Activated T-cell treated with anti-CD3 and anti-CD28 coated beads, Interleukin-2, amount 50 U/mL, for 4 hours (primary cell): ENCODE measurements at places on chromosomes 5 and 9.

- no peak for DNase-seq
These were observed 125.4 kb upstream of the SLC30A5 start for GRCh38 chr5:68968429-68968828.

- no peak for DNase-seq
These were observed 1.1 kb downstream of the DMRTA1 start for GRCh38 chr9:22447618-22448305.

GRCh38 chr9:124255222-124255621 is 2.5 kb upstream of the NEK6 start:
- DNase-seq: no peak

- DNase-seq: no peak
These were observed 12.0 kb downstream of the PRKACG start for GRCh38 chr9:69001921-69002320.

DNA sequence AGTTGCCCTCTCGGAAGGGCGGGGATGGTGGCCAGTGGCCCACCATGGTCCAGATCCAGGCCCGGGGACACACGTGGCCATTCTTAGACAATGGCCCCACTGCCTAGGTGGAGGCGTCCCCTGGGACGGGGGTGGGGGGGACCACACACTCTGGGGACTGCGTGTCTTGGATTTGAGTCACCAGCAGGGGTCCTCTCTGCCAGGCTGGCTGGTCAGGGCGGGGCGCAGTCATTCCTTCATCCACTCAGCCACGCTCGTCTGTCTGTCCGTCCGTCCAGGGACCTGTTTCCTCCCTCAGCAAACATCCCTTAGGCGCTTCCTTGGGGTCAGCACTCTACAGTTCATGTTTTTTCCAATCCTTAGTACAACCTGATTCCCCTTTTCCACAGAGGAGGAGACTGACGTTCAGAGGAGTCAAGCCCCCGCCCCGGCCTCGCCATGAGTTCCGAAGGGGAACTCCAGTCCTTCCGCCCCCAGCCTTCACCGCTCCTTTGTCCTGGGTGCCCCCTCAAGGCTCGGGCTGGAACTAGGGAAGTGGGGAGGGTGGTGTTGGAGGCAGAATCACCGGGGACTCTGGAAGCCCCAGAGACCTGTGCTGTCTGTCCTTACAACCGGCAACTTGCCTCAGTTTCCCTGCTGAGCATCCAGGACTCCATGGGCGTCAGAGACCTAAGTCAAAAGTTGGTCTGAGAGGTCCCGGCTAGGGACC is 276.6 kb upstream of the MVB12B start:
- no peak for DNase-seq

DNA sequence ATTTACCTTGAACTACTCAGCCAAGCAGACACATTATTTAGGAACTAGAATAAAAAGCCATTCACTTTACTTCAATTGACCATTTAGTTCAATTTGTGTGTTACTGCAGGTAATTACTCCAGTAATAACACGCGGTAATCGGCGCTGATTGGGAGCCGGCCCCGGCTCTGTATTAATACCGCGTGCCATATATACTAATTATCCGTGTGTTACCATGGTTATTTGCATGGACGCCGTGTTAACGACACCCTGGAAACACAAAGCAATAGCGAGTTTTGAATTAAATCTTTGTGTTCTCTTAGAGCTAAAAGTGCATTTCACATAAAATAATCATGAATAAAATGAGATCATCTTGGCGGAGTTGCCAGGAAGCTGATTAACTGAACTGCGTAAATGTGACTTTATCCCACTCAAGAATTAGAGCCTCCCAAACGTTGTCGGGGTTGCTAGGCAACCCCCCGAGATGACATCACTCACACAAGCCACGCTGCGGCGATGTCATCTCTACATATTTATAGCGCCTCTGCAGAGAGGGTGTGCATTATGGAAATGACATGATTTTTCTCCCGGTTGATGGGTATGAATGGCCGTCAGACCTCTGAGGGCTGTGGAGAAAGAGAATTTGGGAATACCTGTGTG is 41.4 kb upstream of the RNU6ATAC start:
- no peak for DNase-seq

DNA sequence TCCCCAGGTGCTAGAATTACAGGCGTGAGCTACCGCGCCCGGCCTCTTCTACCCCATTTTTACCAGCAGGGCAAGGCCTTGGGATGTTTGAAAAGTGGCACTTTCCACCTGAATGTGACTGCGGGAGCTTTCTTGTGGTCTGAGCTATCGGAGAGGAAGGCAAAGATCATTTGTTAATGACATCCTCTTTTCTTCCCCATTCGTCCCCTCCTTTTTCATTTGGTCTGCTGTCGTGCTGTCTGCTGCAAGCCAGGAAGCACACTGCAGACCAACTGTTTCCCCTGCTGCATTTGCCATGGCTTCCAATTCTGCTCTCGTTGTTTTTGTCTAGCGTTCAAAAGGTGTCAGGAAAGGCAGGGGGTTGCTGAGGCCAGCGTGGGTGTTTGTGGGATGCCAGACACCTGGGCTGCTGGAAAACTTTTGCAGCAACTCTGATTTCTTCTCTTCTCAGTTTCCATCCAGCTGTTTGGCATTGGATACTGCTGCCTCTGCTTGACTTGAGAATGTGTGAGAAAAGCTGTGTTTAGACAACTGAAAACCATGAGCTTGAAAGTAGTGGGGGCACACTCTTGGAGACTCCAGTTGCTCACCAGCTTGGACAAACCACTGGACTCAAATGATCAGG is 196.4 kb upstream of the MSX2 start:
- DNase-seq: no peak

GRCh38 chr5:67283275-67283987 is 86.8 kb upstream of the CD180 start:
- no peak for DNase-seq

DNA sequence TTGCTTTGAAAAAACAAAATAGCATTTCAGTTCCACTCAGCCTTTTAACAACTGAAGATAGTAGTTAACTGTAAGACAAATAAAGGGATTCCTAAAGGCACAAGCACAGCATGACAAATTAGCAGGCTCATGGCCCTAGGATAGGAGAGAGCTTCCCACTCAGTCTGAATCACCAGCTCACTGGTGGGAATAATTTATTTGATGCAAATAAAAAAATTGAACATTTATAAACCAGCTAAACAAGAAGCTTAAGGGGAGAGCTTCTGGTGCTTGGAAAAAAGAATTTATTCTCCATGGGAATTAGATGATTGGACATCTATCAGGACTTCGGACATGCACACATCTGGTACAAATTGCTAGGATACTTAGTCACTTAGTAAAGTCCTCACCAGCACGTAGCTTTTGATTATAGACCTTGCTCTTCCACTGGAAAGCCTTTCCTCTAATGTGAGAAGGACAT is 294.1 kb upstream of the TNC start:
- DNase-seq: no peak

GRCh38 chr9:36341936-36342577 is 58.0 kb downstream of the RNF38 start:
- no peak for DNase-seq

DNA sequence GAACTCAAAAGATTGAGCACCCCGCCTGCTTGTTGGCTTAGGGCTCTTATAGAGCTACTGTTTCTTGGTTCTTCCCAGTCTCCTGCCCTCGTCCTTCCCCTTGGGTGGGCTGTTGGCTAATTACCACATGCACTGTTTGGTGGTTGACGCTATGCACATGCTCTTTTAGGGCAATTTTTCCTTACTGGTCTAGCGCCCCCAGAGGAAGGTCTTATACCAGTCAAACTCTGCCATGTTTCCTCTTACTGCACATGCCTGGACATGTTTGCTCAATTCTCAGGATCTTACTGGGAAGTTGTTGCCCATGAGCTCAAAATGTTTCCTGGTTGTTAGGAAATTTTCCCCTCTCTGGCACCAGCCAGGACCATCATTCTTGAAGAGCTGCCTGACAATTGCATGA is 101.9 kb downstream of the SLC28A3 start:
- DNase-seq: no peak

DNA sequence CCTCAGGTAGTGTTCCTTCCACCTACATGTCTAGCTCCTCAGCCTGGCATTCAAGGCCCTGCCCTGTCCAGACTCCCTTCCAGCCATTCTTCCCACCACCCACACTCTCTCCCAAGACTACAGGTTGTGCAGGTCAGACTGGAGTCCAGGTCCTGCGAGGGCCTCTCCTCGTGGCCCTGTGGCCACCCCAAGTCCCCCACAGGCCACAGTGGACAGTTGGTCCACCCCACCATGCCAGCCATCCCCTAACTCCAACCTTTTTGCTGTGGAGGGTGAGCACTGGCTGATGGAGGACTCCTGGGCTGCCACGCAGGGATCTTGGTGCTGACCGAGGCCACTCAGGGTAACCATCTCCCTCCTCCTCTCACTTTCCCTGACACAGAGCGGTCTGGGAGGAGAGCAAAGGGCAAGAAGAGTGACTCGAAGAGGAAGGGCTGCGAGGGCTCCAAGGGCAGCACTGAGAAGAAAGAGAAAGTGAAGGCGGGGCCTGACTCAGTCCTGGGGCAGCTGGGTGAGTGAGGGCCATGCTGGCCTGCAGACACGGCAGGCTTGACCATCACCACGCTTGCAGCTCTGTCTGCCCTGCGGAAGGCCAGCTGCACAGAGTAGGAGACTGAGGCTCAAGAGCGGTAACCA is 51.0 kb downstream of the JADE2 start:
- no peak for DNase-seq

DNA sequence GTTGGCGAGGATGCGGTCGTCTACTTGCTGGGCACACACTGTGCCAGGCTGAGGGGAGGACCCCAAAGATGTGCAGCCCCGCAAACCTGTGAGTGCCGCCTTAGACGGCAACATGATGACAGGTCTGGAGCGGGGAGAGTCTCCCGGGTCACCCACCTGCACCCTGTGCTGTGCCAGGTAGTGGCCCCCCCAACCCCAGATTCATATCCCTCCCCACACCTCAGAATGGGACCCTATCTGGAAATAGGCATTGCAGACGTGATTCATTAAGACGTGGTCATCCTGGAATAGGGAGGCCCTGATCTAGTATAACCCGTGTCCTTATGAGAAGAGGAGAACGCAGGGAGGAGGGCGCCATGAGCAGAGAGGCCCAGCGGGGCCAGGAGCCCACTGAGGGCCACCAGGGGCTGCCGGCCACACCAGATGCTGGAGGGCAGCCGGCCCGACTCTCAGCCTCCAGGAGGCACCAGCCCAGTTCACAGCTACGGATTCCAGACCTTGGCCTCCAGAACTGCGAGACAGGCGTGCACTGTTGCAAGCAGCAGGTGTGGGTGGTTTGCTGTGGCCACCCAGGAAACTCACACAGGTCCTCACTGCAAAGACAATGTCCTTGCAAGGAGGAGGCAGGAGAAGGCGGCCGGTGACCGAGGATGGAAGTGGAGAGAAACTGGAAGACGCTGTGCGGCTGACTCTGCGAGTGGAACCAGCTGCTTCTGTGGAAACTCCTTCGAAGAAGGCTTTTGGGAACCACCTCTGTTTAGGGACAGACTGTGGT is 131.9 kb upstream of the LPCAT1 start:
- DNase-seq: no peak

DNA sequence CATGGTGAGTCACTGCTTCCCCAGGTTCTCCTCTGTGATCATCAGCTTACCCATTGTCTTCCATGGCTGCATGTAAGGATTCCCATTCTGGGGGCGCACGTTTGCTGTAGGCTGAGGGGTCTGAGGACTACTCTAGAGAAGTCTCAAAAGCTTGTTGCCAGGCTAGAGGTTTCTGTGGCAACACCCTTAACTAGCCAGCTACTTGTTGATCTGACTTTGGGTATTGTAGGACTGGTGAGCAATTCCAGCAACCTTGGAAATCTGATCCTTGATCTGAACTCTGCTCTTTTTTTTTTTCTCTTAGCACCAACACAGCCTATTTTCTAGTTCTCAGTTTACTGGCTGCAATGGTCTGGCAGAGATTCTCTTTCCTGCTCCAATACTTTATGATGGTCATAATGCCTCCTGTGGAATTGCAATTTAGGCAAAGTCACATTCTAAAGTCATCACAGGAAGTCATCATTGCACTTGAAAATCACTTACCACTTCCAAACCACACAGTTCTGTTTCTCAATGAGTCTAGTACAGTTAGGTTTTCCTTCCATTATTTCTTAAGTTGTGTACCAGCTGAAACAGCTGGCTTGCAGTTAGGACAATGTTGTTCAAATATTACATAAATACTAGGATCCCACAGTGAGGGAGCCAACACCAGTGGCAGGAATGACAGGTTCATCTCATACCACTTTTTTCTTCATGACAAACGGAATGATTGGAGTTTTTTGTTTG is 110.3 kb downstream of the SLC12A2 start:
- DNase-seq: no peak

- no peak for DNase-seq
These were observed 175.9 kb downstream of the MAN2A1 start for GRCh38 chr5:109865637-109866036.

- DNase-seq: no peak
These were observed 59.3 kb upstream of the AFAP1L1 start for GRCh38 chr5:149212198-149212951.

DNA sequence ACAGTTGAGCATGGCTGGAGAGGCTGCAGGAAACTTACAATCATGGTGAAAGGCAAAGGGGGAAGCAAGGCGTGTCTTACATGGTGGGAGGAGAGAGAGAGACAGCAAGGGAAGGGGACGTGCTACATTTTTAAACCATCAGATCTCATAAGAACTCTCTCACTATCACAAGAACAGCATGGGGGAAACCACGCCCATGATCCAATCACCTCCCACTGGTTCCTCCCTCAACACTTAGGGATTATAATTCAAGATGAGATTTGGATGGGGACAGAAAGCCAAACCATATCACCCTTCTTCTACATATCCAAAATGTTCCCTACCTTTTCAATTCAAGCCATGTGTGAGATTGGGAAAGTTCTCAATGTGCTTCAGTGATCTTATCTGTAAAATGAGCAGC is 22.9 kb upstream of the GLRX start:
- no peak for DNase-seq

- DNase-seq: no peak
These were observed 14.7 kb upstream of the RECK start for GRCh38 chr9:36021968-36022367.

DNA sequence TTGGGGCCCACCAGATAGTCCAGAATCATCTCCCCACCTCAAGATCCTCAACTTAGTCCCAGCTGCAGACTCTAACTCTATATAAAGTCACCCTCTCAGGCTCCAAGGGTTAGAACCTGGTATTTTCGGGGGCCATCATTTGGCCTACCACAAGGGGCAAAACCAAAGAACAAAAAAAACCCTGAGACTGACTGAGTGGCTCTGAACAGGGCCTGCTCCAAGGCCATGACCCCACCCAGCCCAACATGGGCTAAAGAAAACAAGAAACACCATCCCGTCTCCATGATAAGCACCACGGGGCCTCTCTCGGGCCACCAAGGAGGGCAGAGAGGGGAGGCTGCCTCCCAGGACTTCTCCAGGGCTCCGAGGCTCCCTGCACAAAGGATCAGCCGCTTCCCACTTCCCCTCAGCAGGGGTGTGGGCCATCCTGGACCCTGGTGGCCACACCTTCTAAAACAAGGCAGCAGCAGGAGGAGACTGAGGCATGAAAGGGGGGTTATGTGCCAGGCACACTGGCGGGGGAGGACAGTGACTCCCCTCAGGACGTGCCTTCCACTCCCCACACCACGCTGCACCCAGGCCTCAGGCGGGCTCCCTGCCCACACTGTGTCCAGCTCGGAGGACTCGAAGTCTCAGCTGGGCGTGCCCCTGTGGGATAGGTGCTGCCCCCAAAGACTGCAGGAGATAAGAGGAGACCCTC is 51.5 kb downstream of the SEMA4D start:
- no peak for DNase-seq
